GM23248 (cell line): ENCODE measurements at places on chromosomes 11 and 22. TPM values are rescaled to one million over a fixed set of nuclear protein-coding genes. Genes with fewer than 3 reads are reported as not detected.

DNA sequence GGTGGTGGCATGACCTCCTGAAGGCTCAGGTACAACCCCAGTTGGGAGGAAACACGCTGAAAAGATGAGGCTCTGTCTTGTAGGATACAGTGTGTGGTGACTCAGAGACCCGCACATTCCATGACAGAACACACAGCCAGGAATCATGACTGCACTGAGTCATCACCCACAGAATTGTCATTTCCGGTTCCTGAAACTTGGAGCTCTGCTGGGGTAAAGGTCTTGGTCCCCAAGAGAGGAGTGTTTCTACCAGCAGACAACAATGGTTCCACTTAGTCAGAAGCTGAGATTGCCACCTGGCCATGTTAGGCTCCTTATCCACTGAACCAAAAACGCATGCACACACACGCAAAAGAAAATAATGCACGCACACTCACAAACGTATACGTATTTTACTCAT, 31.5 kb upstream of the CYB5R3 start:
- peak; percentile 97 for DNase-seq

DNA sequence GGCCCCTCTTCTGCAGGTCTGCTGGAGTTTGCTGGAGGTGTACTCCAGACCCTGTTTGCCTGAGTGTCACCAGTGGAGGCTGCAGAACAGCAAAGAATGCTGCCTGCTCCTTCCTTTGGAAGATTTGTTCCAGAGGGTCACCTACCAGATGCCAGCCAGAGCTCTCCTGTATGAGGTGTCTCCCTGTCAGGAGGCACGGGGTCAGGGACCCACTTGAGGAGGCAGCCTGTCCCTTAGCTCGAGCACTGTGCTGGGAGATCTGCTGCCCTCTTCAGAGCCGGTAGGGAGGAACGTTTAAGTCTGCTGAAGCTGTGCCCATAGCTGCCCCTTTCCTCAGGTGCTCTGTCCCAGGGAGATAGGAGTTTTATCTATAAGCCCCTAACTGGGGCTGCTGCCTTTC, 207.9 kb downstream of the FAT3 start:
- DNase-seq: no peak

DLG2 gene
- total RNA-seq: 1.7 and 9.0 TPM in 2 replicates

KCNQ1OT1 gene
- total RNA-seq: 0.86 and 1.1 TPM in 2 replicates

NLRP14 gene
- not detected in 2 replicates for total RNA-seq

DNA sequence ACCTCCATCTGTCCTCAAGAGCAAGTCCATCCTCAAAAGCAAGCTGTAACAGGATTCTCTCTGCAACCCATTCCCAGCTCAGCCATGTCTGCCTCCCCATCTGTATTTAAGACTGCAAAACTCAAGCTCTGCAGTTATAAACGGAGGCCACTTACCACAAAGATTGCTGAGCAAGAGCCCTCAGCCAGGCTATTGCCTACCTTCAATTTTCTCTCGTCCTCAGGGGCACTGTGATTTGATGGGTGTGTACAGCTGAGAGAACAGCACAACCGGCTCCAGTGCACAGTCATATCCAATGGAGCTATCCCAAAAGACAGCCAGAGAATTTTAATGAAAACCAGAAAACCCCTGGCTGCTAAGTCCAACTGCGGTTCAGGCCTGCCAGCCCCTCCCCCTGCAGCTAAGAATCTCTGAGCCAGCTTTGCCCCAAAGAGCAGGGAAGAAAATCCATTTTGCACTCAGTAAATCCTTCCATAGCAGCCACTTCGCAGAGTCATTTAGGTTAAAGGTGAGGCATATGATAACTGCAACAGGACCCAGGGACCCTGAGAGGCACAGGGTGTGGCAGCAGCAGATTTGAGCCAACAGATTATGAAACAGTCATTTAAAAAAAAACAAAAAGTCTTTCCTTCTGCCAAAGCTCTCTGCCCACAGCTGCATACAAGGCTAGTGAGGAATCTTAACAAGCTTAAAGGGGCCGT, 37.6 kb downstream of the RAB30 start:
- peak; percentile 93 for DNase-seq

GRCh38 chr22:35257002-35257320, 332 bp upstream of the HMGXB4 start:
- DNase-seq: no peak

DNA sequence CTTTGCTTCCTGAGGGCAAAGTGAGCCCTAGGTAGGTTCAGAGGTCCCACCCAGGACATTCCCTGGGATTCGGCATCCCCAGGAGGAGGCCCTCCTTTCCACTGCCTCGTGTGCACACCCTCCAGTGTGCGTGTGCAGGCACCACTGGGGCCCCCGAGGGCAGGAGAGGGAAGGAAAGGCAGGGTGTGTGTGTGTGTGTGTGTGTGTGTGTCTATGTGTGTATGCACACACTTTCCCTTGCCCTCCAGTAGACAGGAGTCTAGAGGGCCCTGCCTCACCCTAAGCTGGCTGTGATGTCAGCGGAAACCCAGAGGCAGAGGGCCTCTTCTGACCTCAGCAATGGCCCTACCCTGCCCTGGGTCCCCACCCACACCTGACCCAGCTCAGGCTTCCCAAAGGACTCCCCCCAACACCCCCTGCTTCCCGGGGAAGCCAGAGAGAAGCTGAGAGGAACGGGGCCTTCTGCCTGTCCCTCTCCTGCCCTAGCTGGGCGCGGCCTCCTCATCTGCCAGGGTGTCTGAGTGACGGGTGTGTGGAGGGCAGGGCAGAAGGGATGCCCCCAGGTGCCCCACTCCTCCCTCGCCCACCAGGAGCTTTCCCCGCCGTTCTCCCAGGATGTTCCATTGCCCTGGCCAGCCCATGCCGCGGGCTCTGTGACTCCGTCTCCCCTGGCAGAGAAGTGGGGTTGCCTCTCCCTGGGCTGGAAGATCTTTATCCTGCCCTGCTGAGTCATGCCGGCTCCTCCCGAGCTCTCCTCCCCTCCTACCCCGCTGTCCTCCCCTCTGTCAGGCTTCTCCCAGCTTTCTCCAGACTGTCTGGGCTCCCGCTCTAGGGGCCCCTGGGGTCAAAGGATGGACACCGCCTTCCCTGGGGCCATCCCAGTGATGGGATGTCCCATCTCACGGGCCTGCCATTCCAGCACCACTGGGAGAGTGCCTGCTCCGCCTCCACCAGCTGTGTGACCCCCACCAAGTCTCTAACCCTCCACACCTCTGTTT, 6.0 kb upstream of the CLCF1 start:
- peak; percentile 94 for DNase-seq

DNA sequence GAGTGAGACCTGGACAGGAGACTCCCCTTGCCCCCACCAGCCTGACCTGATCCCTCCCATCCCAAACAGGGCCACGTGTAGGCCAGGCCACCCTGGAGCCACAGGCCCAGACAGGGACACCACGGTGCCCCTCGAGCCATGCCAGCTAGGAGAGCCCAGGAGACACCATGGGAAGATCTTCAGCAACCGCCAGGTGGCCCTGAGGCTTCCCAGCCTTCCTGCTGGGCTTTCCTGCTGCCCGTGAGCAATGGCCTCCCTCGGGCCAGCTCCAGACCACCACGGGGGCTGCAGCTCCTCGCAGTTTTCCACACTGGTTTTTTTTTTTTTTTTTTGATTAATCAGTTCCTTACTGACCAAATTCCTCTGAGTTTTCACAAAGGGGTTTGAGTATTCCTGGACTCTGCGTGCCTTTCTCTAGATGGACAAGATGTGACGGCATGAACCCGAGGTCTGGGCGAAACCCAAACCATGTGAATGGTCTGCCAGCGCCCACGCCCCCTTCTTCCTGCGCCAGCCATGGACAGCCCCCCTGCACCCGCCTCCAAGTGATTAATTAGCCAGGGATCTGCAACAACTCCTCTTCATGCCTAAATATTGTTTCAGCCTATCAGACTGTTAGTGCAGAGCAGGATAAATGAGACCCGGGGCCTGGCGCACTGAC, 40.9 kb downstream of the TBX1 start:
- DNase-seq: peak; percentile 28

MRGPRX4 gene
- not detected in 2 replicates for total RNA-seq

DNA sequence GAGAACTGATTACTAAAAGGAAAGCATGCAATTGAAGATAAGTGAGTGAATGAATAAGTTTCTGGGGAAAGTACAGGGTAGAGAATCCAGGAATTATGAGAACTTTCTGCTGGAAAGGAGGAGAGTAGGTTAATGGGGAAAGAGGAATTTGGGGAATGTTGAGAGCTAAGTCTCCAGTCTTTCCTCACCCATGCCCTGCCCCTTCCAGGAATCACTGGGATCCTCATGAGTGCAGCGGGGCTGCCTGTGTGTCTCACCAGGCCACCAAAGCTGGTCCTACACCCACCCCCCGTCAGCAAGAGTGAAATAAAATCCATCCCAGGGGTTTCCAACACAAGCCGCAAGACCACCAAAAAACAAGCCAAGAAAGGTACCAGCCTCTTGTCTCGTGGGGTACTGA, 17.0 kb downstream of the DTX4 start:
- no peak for DNase-seq

GRCh38 chr11:69496631-69497220, 15.3 kb downstream of the LINC01488 start:
- DNase-seq: no peak

DNA sequence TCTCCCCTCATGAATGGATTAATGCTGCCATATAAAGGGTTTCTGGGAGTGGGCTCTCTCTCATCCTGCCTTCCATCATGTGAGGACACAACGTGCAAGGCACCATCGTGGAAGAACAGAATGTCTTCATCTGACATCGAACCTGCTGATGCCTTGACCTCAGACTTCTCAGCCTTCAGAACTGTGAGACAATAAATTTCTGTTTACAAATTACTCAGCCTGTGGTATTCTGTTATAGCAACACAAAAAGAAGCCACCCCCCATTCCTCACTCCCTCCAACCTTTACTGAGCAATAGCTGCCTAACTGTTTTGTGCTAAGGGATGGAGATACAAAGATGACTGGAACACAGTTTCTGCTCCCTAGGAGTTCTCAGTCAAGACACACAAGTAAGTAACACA, 106.1 kb upstream of the PLET1 start:
- peak; percentile 42 for DNase-seq

GRCh38 chr11:110972640-110973039, 260.4 kb upstream of the ARHGAP20 start:
- peak; percentile 95 for DNase-seq
